ENCODE measurements at places on chromosomes 5 and 9. TPM values are rescaled to one million over a fixed set of nuclear protein-coding genes. Genes with fewer than 3 reads are reported as not detected.

SLC36A2 gene
- total RNA-seq = 0.39 TPM

- H3K4me3 ChIP-seq = no peak overlapping the region
- H3K36me3 ChIP-seq = no peaks in the 10 kb centered on the region
- DNase-seq = no peak
- no peaks in the 10 kb centered on the region for H3K4me1 ChIP-seq
These were observed 23.8 kb downstream of the TMEM232 start for GRCh38 chr5:110702704-110703103.

DNA sequence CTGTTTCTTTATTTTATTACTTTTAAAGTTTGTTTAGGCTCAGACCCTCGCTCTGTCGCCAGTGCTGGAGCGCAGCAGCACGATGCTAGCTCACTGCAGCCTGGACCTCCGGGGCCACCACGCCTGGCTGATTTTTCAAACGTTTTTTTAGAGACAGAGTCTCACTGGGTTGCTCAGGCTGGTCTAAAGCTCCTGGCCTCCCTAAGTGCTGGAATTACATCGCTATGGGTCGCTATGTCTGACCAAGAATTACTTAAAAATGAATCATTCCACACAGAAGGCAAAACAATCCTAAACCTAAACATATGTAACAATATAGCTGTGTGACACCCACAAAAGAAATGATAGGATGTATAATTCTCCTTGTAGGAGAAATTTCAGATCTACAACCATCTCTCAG, 86.9 kb upstream of the SIMC1 start:
- no peaks in the 10 kb centered on the region for H3K4me1 ChIP-seq
- H3K4me3 ChIP-seq = no peak overlapping the region
- no peak overlapping the region for H3K27ac ChIP-seq
- H3K36me3 ChIP-seq = no peaks in the 10 kb centered on the region
- H3K27me3 ChIP-seq = peaks cover 33% of the 10 kb centered on the region

DNA sequence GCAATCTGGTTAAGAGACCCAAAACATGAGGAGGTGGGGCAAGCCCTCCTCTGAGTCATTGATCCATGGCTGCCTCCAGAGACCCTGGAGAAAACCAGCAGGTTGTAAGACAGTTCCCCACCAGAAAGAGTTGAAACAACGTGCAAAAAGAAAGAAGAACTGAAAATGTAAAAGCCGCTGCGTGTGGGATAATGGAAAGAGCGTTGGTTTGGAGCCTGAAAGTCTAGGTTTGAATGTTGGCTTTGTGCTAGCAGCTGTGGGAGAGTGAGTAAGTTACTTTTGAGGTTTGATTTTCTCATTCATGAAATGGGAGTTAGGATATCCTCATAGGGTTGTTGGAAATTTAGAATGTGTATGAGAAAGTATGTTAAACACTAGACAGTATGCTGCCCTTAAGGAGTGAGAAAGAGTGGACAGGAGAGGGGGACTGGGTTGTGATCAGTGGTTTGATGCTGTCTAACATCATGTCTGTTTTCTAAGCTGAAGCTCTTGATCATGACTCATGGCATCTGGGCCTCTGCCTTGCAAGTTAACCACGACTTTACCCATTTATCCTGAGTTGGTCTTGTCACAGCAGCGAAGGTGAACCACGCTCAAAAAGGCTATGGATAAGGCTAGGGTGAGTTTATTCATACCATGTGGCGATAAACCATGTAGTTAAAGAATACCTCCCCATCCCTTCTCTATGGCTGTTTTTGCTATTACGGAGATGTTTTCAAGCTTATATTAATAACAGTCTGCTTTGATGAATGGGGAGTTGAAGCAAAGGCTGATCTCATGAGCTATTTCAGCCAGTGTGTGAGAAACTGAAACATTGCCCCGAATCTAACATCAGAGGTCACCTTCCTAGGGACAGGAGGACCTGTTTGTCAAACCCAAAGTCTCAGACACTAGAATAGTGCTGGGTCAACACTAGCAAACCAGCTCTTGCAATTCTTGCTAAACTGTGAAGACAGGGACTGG, 41.3 kb downstream of the ZNF366 start:
- H3K36me3 ChIP-seq = no peaks in the 10 kb centered on the region
- no peaks in the 10 kb centered on the region for H3K27me3 ChIP-seq
- DNase-seq = no peak
- peaks cover 69% of the 10 kb centered on the region for H3K4me1 ChIP-seq
